ENCODE measurements at places on chromosomes 5 and 9.

GRCh38 chr5:112342389-112342788, 76.7 kb downstream of the EPB41L4A start:
- no peak for DNase-seq

DNA sequence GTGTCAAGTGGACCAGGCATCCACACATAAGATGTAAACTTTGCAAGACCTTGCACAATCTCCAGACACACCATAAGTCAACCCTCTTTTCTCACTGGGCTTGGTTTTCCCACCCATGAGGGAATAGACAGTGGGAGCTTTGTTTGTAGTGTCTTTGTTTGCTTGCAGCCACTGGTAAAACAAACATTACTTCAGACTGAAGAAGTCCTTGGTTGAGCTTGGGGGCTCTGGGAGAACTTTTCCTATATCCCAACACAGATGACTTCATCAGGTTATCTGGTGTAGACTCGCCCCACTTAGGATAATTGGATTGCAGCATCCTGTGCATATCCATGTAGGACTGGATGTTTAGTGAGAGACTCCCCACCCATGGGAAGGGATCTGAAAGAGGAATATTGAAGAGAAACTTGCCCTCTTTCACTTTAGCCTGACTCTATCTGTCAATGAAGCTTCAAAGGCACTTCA, 11.5 kb upstream of the ADGRV1 start:
- no peak for DNase-seq

DNA sequence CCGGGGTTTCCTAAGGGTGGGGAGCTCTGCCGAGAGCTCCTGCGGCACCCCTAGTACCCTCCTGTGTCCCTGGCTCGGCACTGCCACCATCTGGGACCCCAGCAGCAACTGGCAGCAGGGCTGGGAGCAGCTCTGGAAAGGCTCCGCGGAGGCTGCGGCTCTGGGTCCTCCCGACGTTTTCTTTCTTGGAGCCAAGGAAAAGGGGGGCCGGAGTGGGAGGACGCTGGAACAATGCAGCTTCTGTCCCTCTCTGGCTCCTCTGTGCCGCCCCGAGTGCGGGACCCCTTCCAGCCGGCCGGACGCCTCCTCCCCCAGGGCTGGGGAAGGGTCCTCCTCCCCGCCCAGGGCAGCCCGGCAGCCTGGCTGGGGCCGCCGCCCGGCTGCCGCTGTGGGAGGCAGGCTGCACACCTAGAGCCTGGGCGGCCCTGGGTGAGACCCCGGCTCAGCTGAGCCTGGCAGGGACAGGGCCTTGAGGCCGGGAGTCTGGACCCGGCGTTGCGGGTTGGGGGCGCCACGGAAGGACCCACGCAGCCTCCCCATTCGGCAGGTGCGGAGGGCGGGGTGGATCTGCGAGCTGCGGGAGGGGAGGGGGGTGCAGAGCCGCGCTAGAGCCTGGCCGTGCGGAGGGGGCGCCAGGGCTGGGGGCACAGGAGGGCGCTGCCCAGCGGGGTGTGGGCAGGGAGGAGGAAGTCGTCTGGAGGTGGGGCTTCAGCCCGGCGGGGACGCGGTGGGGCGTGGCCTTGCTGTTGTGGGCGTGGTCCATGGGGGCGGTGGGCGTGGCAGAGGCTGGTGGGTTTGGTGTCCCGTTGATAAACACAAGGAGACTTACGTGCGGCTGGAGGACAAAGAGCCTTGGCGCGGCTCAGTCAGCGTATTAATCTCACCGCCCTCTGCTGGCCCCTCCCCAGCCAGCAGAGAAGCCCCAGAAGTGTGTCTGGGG, 15.1 kb downstream of the GPSM1 start:
- peak; percentile 72 for DNase-seq

GRCh38 chr9:3099646-3100045, 255.8 kb upstream of the PUM3 start:
- DNase-seq = no peak

DNA sequence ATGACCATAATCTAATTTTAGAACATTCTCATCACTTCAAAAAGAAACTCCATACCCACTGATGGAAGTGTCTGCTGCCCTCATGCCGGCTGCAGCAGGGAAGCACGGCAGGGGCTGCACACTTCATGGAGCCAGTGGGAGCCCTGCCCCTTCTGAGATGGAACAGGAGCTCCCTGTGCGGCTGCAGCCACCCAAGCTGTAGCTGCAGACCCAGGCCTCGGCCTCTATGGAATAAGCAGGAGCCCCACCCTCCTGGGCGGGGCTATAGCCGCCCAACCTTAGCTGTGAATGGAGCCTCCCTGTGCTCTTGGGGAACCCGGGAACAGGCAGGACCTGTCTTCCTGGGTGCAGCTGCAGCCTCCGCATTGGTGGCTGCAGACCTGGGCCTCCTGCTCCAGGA, 128.5 kb downstream of the NUDT12 start:
- DNase-seq = no peak

GRCh38 chr5:33650911-33651310, 210.1 kb downstream of the TARS1 start:
- DNase-seq = no peak

DNA sequence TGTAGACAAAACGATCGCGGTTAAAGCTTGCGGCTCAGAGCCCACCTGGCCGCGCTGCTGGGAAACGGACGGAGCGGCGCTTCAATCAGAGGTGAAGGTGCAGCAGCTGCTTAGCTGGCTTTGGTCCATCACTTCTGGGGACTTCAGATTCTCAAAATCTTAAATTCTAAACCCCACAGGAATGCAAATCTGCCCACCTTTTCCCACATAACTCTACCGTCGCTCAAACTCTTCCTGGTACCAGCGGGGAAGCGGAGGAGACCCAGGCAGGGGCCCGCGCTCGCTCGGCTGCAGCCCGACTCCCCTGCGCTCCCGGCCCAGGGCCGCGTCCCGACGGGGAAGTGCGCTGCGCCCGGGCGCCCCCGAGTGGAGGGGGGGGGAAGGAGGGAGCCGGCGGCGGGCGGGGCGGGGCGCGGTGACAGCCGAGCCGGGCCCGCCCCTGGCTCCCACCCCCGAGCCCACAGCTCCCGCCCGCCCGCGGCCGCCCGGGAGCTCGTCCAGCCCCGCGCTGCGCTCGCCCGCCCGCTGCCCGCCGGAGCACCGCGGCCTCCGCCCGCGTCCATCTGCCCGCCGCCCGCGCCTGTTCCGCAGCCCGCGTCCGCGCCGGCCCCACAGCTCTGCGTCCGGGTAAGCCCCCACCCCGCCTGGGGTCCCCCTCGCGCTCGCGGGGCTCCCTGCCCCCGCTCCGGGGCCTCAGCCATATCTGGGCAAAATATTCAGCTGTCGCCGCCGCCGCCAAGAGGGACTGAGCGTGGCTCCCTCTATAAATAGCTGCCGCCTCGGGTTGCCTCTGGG, at the start of gene TMOD1:
TSS of gene TMOD1 (plus strand) at position 490 of the 795 bp plus-strand sequence. CDS start 22,523 bp downstream, outside the sequence.
- peak; percentile 64 for DNase-seq

- DNase-seq = no peak
These were observed 15.0 kb downstream of the ARRDC3 start for GRCh38 chr5:91367908-91368648.

- peak; percentile 45 for DNase-seq
These were observed 66.5 kb downstream of the F2RL2 start for GRCh38 chr5:76556511-76557221.

- DNase-seq = peak; percentile 67
These were observed 70.7 kb upstream of the GNE start for GRCh38 chr9:36328798-36329411.

DNA sequence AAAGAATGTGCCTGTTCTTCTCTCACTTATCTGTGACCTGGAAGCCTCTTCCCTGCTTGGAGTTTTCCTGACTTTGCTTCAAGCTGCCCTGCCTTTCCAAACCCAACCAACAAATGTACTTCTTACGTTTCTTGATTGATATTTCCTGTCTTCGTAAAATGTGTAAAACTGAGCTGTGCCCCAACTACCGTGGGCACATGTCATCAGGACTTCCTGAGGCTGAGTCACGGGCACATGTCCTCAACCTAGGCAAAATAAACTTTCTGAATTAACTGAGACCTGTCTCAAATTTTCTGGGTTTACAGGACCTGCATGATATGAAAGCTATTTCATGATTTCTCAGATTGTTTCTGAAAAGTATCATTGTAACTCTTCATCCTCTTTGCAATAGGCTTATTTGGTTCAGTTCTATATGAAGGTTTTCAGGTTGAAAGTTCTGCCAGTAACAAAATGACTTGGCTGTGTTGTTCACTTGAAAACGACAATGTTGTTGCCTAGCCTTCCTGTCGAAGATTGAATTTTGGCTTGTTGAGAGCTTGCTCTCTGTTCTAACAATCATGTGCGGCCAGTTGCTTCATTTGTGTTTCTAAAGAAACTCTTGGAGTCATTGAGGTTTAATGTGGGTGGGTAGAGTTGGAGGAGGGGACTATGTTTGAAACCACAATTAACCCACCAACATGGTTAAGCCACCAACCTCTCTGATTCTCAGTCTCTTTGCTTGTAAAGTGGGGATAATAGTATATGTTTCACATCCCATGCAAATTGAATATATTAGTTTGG, 145.6 kb downstream of the FBXL7 start:
- DNase-seq = no peak

- DNase-seq = no peak
These were observed 21.5 kb upstream of the ZBTB34 start for GRCh38 chr9:126838895-126839294.

DNA sequence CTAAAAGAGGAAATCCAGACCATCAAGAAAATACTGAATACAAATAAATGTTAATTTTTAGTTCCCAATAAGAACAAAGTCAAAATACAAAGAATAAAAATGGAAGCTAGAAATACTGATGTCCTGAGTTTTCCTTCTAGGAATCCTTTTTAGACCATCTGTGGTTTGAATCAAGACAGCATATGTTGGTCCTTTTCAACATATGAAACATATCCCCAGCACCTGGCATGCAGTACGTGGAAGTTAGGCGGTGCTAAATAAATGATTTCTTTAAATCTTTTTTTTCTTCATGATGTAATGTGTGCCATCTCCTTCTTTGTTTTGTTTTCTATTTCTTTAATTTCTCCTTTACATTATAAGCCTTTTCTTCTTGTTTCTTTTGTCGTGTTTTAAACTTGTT, 34.0 kb downstream of the KIAA1958 start:
- no peak for DNase-seq

DNA sequence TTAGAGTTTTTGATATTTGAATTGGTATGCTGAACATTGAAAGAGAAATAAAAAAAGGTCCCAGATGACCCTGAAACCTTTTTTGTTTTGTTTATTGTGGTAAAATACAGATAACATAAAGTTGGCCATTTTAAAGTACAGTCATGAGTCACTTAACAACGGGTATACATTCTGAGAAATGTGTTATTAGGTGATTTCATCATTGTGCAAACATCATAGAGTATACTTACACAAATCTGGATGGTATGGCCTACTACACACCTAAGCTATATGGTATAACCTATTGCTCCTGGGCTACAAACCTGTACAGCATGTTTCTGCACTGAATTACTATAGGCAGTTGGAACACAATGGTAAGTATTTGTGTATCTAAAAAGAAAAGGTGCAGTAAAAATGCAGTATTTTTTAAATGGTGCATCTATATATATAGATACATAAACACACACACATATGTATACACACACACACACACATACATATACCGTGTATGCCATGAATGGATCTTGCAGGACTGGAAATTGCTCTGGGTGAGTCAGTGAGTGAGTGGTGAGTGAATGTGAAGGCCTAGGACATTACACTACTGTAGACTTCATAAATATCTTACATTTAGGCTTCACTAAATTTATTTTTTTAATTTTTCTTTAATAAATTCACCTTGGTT, 31.0 kb downstream of the TTC1 start:
- no peak for DNase-seq

- DNase-seq = no peak
These were observed 25.4 kb downstream of the TYRP1 start for GRCh38 chr9:12718482-12719026.

GRCh38 chr5:124639095-124639665, 107.3 kb downstream of the ZNF608 start:
- no peak for DNase-seq
